ENCODE measurements at places on chromosomes 2 and 18.

- no peak for DNase-seq
Measured at GRCh38 chr18:74976331-74976909, 232.5 kb downstream of the PTGR3 start.

- no peak for DNase-seq
Measured at GRCh38 chr18:57775937-57776336, 27.2 kb downstream of the ATP8B1 start.

DNA sequence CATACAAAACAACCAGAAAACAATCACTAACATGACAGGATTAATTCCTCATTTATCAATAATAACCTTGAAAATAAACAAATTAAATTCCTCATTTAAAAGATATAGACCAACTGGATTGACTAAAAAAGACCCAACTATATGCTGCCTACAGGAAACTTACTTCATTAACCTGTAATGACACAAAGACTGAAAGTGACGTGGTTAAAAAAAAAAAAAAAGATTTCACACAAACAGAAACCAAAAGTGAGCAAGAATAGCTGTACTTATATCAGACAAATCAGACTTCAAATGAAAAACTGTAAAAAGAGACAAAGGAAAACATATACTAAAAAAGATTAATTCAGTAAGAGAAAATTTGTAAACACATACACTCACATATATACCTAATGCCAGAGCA lies 201.2 kb downstream of the CCDC178 start:
- DNase-seq = no peak

DNA sequence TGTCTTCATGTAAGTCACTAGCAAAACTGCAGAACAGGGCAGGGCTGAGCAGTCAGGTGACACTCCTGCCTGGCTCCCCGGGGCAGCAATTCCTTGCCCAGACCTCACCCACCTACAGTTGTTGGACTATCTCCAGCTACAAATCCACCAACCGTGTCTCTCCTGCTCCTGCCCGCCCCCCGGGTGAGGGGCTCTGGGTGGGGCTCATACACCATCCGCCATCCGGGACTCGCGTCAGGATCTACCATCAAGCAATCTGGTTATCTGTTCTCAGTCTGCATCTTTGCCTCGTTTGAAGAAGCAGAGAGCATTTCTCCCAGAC lies 13.5 kb upstream of the GLI2 start:
- no peak for DNase-seq

DNA sequence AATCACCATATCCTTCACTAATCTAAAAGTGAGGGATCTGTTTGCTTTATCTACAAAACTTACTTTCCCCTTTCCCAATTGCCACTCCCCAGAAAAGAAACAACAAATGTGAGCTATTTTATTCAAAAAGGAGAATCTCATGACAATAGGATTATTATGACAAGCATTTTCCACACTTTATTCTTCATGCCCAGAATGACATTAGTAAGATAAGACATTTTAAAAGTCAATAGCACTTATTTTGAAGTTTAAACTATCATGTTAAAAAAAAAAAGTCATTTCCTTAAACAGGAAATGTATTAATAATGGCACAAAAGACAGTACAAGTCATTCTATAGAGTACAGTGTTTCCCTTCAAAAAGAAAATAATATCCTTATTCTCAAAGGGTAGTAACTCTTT lies 58.8 kb upstream of the HNRNPA3 start:
- DNase-seq = no peak

DNA sequence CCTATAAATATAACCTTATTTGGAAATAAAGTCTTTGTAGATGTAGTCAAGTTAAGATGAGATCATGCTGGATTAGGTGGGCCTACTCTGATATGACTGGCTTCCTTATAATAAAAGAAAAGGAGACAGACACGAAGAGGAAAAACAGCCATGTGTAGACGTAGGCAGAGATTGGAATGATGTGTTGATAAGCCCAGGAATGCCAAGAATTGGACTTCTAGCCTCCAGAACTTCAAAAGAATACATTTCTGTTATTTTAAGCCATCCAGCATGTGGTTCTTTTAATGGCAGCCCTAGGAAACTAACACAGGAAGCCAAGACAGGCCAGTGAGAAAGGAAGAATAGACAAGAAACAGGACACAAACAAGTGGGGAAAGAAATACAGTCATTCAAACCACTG lies 68.6 kb downstream of the NYAP2 start:
- DNase-seq = no peak

DNA sequence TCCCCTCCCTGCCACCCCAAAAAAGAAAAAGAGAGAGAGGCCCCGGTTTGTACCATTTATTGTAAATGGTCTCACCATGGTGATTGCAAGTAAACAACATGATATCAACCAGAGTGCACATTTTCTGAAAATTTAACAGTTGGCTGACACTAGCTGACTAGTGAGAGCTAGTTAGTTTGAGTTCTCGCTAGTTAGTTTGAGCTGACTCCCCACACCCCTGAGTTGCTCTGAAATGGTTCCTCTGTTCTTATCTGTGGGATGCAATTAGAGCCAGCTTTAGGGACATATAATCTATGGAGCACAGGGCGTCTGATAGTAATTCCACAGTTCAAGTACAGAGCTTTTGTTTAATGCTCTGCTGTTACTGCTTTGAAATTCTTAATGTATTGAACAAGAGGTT lies 13.1 kb downstream of the CASP10 start:
- DNase-seq = no peak

DNA sequence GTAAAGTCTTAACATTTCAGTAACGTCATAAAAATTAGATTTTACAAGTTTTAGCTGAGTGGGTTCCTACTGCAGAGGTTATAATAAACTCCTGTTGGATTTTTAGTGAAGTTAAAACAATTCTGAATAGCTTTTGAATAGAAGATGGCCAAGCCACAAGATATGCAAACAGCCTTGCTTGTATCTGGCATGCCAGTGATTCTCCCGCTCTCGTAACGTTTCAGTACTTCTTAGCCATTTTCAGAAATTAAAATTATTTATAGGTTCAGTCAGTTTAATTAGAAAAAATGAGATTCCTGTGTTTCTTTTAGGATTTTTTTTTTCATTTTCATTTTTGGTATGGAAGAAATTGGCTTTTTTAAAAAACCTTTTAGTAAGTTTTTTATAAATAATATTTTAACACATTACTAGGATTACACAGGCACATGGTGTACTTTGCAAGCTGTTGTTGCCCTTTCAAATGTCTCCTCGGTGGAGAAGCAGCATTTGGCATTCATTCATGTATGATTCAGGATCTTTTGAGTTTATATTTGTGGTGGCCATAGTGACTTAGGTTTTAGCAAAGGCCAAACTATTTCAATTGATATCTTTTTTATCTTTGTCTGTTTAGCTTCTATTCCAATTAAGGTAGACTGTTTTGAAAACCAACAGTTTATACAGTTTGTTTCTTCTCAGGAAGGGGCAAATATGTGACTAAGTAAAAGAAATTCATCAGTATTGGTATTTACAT lies 30.6 kb upstream of the RND3 start:
- DNase-seq = no peak

GRCh38 chr2:118865106-118865505 lies 17.7 kb upstream of the EN1 start:
- DNase-seq = peak; percentile 19

- no peak for DNase-seq
Measured at GRCh38 chr2:141048951-141049350, 1081.9 kb downstream of the LRP1B start.

- DNase-seq = no peak
Measured at GRCh38 chr18:78558948-78559347, 420.7 kb upstream of the SALL3 start.

DNA sequence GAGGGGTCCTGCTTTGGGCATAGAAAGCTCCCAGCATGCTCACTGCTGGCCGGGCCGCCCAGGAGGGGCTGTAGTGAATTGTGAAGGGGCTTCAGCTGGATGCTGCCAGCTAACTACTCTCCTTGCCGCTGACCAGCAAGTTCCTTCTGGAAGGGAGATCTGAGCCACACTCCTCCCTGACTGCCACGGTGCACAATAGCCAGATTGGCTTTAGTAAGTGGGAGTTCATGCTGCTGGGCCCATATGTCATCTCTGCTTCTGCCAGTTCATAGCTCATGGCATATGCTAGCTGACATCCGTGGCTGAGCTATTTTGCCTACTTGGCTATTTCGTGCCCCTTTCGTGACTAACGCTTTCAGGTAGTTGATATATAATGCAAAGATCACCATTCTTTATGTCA lies 51.6 kb upstream of the ROCK2 start:
- no peak for DNase-seq

DNA sequence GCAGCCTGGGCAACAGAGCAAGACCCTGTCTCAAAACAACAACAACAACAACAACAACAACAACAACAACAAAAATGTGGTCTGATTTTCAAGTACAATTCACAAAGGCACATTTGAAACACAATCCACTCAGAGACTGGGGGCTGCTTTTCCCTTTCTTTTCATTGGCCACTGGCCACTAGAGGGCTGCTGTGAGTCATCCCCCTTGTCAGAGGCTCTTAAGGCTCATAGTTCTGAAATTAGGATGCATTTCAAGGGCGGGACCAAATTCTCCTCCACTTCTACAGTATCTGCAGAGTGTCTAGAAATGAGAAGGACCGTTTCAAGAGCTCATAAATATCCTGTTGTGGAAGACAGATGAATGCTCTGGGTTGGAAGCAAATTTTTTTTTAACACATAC lies 285.4 kb downstream of the NRXN1 start:
- DNase-seq = no peak

DNA sequence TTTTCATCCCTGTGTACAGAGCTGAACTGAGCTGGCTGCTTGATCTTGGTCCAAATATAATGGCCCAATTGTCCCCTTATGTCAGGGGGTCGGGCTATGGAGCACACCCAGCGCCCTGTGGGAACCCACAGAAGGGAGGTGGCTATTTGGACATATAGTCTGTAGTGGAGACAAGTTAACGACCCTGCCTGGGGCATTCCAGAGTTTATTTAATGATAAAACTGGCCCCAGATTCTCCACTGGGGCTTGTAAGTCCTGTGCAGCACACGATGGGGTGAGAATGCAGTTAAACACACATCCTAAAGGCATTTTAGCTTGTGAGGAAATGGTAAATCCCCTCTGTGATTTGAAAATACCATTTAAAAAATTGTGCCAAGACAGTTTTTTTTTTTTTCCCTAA lies 72.9 kb downstream of the QPCT start:
- no peak for DNase-seq

DNA sequence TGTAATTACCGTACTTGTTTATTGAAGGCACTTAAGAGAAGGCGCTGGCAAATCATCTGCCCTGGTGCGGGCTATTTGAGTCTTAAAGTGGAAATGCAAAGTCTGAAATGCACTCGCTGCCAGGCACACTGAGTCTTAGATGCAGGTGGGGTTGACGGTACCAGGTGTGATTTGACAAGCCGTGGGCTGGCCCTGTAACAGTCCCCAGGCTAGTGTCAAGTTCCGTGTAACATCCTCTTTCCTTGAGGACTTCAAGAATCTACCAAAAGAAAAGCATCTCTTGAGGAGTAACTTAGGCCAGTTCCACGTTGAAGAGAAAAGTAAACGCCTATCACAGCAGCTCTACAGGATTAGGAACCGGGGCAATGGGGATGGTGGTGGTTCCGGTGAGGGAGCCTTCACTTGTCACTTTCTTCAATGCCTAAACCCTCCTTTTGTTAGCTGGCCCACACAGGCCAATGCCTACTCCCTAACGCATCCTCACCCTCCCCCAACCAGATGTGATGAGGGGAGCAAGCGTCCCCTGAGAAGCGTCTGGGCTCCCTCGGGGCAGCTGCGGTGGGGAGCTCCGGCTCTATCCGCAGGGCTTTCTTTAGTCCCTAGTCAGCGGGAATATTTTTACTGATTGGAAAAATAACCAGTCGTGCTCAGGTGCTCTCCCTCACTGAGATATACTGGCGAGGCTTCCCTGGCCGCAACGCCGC lies 1.5 kb upstream of the UGP2 start:
- peak; percentile 8 for DNase-seq

DNA sequence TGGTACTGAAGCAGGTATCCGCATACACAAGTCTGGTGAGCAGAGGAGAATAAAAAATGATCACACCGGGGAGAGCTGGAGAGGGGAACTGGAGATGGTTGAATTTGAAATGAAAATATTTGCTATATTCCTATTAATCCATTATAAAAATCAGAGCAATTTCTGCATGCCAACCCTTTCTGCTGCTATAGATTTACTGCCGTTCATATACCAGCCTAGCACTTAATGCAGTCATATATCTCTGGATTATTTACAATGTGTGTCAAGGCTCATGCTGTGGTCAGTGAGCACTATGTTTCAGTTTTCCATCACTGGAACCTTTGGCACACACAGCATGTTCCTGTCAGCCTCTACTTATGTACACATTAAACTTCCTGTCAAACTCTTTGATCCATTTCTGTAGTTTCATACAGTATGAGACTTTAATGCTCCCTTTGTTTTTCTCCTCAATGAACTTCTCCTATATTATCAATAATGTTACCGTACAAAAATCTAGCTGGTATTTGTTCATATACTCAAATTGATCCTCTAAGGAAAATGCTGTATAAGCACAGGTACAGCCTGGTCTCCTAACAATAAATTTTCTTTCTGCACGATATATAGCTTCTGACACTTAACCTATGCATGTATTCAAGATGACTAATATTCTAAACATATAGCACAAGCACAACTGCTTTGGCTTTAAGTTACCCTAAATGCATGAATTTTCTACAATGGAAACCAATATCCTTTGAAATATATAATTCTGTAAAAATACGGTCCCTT lies 36.7 kb downstream of the FANCL start:
- no peak for DNase-seq

- DNase-seq = no peak
Measured at GRCh38 chr2:103496850-103497249, 735.0 kb downstream of the TMEM182 start.

- no peak for DNase-seq
Measured at GRCh38 chr2:85431570-85432205, 13.2 kb downstream of the SH2D6 start.

DNA sequence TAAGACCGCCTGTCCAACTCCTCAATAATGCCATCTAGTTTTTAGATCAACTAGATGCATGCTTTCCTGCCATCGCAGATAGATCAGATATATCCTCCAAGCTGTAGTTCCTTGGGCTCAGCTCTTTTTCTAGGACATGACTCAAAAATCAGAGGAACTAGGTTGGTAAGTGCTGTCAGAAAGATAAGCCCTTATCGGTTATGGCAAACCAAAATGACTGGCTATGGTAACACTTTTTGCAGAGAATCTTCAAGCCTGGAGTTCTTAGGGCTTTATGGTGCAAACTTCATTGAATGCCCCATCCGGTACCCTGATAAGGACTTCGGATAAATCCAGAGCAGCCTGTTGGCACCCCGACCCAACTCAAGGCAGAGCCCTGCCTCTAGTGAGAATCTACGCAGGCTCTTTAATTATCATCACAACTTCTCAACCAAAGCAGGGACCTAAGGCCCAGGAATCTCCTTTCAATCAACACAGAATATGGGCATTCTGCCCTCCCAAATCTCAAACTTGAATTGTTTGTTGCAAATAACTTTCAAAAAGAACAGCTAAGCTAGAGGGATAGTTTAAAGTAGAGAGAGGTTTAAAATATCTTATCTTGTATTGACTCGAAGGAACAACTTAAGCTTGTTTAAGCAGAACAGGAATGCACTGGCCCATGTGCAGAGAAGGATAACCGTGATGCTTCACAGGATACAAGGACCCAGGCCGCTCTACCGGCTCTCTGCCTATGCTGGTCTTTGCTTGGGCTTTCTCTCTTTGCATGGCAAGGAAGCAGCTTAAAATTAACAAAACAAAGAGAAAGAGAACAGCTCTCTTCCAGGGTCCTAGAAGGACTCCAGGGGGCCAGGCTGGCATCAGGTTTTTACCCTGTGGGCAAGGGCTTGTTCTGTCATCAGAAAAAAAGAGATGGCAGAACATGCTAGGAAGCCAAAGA lies 3.4 kb upstream of the CYP1B1 start:
- DNase-seq = no peak

- no peak for DNase-seq
Measured at GRCh38 chr2:171083451-171083850, 77.2 kb downstream of the TLK1 start.

Measured in activated CD4-positive, alpha-beta T cell treated with anti-CD3 and anti-CD28 coated beads for 4 hours (primary cell).